Jurkat, Clone E6-1 (cell line): ENCODE measurements at places on chromosomes 5 and 9.
A peak's percentile ranks its signal among the peaks of the same experiment; 100 is the strongest.

DNA sequence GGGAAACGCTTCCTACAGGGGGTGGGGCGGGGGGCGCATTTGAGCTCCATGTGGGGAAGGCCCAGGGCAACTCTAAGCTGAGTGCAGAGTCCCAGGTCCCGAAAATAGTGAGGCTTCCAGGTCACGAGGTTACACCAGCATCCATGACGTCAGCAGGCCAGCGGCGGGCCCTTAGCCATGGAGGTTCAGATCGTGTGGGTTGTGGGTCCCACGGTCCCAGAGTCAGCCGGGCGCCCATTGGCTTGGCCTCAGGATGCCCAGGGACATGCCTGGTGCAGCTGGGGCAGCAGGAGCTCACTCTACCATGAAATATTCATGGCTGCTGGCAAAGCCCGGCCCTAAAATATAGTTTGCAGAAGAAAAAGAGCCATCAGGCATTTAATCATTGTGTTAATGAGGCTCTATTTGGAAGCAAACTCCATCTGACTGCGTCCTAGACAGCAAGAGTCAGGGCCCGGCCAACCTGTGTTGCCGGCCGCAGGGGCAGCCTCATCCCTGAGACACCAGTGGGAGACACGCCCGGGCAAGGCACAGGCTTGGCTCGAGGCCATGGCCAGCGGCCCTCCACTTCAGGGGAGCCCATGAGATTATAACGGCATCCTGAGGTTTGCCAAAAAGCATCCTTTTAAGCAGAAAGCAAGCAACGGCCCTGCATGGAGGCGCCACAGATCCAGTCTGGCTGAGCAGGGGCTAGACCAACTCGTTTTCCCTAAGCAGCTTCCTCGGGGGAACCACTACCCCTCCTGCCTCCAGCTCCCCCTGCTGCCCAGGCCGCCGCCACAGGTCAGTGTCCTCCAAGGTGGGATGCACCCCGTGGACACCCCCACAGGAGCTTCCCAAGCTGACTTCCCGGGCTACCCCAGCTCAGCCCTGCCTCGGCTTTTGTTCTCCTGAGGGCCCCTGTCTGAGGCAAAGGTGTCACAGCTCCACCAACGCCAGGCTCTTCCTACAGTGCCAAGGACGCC, 108.9 kb upstream of the PPP1R26 start:
- no peak for DNase-seq

DNA sequence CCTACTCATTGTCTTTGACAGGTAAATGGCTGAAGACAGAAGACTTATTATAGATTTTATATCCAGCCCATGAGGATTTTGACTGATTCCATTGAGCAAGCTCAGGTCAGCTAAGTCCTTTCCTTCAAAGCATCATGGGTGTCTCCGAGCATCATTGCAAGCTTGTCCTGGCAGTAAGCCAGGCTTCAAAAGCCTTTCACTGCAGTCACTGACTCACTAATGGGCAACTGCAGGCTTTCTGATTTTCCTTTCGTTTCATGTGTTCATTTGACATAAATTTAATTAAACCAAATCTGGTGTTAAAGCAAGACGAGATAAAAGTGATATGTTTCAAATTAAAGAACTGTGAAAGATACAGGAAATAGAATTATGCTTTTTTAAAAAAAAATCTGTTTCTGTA, 426.2 kb downstream of the ANXA1 start:
- DNase-seq = no peak

DNA sequence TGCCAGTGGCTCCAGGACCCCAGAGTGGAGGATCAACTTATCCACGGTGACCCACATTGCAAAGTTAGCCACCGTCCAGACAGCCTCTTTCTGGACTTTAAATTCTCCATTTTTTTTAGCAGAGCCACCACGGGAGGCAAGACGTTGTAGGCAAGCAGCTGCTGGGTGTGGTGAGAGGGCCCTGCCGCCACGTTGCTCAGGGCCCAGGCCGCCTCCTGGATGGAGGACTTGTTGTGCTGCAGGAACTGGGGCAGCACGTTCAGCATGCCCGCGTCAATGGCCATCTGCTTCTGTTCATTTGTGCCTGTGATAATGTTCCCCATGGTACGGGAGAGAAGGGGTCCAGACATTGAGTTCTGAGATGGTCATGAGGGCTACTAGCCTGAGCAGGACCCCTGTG, 114.3 kb upstream of the POC5 start:
- no peak for DNase-seq

DNA sequence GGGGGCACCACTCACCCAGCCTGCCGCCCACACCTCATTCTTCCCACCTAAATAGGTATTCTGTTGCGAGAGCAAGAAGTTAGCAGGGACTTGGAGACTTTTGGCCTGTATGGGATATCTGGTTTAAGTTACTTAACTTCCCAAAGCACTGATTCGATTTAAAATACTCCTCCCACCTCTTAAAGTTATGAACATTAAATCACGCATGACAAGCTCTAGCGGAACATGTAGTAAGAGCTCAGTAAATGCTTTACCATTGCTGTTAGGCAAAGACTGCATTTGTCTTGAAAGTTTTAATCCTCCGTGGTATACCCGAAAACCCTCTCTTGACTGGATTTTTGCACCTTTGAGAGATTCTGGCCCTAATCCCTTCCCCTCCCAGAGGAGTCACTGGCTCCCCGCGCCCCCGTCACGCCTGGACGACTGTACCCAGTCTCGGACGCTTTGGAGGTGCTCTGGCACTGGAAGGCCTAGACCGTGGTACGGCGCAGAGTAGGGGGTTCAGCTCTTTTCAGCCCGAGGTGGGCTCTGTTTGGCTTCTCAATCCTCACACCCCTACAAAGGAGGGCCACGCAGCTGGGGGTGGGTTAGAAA, 4.4 kb downstream of the GDNF start:
- DNase-seq = no peak

GRCh38 chr5:73435759-73436534, 12.6 kb downstream of the FOXD1 start:
- DNase-seq = no peak

- no peak for DNase-seq
These were observed 115.6 kb upstream of the ADAMTSL1 start for GRCh38 chr9:18358325-18358724.

DNA sequence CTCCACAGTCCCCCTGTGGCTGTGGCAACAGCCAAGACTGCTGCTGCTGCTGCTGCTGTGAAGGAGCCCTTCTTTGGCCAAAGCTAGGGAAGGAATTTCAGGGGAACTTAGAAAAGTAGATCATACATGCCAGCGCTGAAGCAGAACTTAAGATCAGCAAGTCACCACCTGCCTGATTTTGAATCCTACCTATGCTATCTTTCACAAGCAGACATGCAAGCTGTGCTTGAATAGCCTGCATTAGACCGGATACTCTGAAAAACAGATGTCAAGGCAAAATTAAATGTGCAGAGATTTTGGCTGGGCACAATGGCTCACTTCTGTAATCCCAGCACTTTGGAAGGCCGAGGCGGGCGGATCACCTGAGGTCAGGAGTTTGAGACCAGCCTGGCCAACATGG, 99.3 kb upstream of the ZNF366 start:
- no peak for DNase-seq

DNA sequence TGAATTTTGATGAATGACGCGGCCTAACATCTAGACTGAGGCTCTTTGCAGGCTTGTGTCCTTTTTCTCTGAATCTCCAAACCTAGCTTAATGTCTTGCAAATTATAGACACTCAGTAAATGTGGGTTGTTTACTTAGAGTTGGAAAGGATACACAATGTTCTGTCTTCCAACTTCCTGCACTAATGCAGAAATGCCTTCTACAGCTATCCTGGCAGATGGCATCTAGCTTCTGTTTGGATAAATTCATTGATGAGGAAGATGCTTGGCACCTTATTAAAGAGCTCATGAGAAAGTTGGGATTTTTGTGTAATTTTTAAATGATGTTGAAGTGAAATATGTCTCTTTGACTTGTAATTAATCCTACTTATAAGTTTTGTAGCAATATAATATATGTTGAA, 1822.2 kb downstream of the MAT2B start:
- DNase-seq = no peak

GRCh38 chr5:141951332-141951781, 6.6 kb downstream of the PCDH12 start:
- no peak for DNase-seq

DNA sequence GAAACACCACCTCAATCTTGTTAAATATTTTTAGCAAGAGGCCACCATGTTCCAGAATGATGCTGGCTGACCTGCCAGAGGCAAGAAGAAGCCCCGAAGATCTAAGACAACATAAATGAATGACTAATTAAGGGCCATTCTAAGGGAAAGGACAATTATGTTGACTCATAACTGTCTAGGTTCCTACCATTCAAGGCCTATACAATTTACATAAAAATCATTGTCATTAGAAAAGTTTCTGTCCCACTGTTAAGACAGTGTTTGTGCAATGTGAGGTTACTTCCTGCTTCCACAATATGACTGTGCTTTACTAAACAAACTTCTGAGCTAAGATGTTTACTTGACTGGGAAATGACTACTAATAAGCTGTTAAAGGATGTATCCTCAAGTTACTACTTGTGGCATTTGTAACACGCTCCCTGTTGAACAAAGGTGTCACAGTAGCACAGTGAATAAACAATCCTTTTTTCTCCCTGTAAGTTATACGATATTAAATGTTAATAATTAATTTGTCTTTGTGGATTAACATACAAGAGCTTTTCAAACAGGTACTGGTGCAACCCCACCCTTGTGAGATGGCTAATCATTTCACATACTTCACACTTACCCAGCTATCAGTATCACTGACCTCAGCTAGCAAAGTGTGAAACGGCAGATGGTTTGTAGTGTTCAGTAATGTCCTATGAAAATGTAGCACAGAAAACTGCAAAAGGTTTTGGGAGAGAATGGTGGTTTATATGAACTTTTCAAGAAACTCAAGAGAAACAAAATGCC, 195.8 kb downstream of the EFNA5 start:
- no peak for DNase-seq

DNA sequence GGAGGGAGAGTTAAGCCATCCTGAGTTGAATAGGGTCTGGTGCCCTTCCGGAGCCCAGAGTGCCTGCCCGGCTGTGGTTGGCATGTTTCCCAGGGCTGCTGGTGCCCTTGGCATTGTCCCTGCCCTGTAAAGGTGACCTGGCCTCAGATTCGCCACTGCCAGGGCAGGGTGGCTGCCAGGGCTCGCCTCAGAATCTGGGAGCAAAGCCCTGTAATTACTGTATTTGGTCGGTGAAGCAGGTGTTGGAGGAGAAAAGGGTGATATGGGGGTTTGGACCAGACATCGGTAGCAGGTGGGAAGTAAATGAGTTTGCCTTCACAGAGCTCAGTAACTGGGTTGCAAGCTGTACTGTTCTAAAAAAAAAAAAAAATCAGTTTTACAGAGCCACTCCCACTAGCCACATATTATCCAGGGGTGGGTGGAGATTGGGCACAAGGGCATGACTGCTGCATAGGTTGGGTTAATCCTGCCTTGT, 47.6 kb downstream of the RGS3 start:
- DNase-seq = no peak

GRCh38 chr9:9912459-9912858, 700.3 kb downstream of the PTPRD start:
- no peak for DNase-seq

DNA sequence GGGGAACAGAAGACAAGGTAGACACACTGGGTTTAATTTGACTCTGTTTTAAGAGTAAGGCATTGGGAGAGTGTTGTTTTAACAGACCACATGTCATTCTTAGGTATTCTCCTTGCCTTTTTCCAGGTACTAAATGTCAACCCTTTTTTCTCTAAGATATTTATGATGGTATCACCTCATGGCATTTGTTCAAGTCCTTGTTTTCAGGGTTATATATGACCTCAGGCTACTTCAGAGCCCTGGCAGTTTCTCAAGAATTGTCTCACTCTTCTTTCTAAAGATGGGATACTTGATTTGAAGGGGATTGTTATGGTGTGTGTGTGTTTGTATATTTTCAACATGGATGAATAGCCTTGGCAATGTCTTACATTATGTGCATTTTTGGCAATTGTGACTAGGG, 131.1 kb upstream of the ACTBL2 start:
- no peak for DNase-seq

GRCh38 chr9:132935026-132935425, 9.4 kb downstream of the TSC1 start:
- no peak for DNase-seq

GRCh38 chr9:86660146-86660943, 287.0 kb downstream of the GAS1 start:
- DNase-seq = peak; percentile 54

GRCh38 chr5:134714120-134714519, 24.2 kb upstream of the CAMLG start:
- no peak for DNase-seq

DNA sequence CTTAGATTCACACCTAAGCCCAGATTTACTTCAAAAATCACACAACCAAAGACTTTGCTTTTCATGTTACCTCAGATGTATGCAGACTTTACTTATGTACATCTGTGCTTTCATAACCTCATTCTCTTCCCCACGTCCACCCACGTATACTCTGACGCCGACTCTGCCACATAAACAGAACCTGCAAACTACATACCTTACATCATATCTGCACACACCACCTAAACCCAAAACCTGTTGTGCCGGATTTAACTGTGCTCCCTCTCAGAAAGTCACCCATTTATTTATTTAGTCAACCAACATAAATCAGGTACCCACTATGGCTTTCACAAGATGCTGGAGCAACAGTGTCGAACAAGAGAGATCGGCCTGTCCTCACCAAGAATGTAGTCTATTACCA, 1.0 kb upstream of the DPYSL3 start:
- DNase-seq = no peak

GRCh38 chr9:103617046-103617445, 477.1 kb upstream of the SMC2 start:
- DNase-seq = no peak

GRCh38 chr9:78777747-78778146, 480.8 kb downstream of the PSAT1 start:
- DNase-seq = no peak
